Activated naive CD4-positive, alpha-beta T cell treated with anti-CD3 and anti-CD28 coated beads for 36 hours (primary cell): ENCODE measurements at places on chromosomes 6 and 20. TPM values are rescaled to one million over a fixed set of nuclear protein-coding genes. Genes with fewer than 3 reads are reported as not detected.

DNA sequence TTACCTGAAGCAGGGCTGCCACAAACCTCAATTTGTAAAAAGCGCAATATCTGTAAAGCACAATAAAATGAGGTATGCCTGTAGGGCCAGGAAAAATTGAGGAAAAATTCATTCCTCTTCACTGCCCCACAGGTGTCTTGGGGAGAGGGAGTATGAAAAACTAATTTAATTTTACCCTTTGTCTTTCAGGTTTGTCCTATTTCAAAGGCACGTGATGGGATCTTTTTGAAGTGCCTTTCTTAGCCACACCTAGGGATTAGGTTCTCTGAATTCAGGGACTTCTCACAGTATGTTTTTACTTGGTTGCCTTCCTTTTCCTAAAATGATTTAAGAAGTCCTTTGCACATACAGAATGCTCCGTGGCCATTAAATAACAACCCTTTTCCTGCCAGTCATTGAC lies 71.9 kb downstream of the NCOA3 start:
- H3K27me3 ChIP-seq: no peaks in the 10 kb centered on the region
- H3K36me3 ChIP-seq: peaks cover 23% of the 10 kb centered on the region
- H3K27ac ChIP-seq: no peak overlapping the region
- peaks cover 69% of the 10 kb centered on the region for H3K4me1 ChIP-seq
- DNase-seq: no peak

DNA sequence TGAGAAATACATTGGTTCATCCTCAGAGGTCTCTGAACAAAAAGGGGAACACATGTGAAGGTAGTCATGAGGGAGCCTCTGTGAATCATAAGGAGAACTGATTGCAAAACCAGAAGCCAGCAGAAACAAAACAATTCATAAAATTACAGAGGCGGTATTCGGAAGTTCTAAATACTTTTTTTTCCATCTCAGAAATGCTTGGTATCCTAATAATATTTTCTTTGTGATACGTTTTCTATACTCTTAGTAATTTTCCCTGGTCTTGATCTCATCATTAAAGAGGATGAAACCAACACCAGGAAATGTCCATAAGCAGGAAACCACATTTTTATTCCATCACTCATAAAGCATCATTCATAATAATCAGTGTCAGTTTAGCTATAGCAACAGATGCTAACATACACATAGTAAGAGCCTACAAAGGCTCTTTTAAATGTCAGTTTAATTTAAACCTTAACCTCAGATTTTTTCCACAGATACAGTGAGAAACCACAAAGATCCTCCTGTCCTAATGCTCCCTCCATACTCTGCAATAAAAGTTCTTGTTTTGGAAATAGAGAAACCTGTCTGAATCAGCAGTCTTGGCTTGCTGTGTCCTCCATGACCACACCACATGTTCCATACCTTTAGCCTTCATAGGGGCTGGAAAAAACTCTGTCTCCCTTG lies 29.2 kb downstream of the SGK1 start:
- no peak for DNase-seq
- peaks cover 2% of the 10 kb centered on the region for H3K36me3 ChIP-seq
- H3K4me1 ChIP-seq: peaks cover 28% of the 10 kb centered on the region
- H3K4me3 ChIP-seq: peak overlapping the region; percentile 45
- peak overlapping the region; percentile 90 for H3K27ac ChIP-seq
- no peaks in the 10 kb centered on the region for H3K27me3 ChIP-seq

- H3K4me1 ChIP-seq: no peaks in the 10 kb centered on the region
- H3K36me3 ChIP-seq: no peaks in the 10 kb centered on the region
- H3K4me3 ChIP-seq: no peak overlapping the region
- H3K27me3 ChIP-seq: peaks cover 7% of the 10 kb centered on the region
- DNase-seq: no peak
- no peak overlapping the region for H3K27ac ChIP-seq
These were observed 371.0 kb upstream of the CHD6 start for GRCh38 chr20:41989039-41989679.

DNA sequence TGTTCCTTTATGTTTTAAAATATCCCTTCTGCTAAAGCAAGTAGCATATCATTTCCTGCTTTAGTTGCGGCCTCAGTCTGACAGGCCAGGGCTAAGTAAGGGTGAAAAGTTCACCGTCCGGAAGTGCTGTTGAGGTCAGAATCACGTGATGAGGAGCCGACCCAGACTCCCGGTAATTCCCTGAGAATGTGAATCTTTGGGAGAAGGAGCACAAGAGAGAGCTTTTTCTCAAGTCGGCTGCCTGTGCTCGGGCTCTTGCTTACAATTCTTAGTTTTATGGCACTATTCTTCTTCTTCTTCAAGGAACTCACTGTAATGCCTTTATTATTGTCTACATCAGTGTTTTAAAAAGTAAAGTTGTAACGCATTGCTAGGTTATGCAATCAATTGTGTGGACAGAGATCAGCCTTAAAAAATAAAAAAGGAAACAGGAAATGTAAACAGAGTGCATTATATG lies 309.3 kb downstream of the PRL start:
- H3K36me3 ChIP-seq: no peaks in the 10 kb centered on the region
- H3K4me3 ChIP-seq: peak overlapping the region; percentile 34
- no peak overlapping the region for H3K27ac ChIP-seq
- H3K27me3 ChIP-seq: peaks cover 4% of the 10 kb centered on the region

HBS1L gene
- total RNA-seq: 150 TPM

- no peaks in the 10 kb centered on the region for H3K36me3 ChIP-seq
- H3K27ac ChIP-seq: no peak overlapping the region
- no peak overlapping the region for H3K4me3 ChIP-seq
- DNase-seq: no peak
- H3K27me3 ChIP-seq: no peaks in the 10 kb centered on the region
These were observed 414.9 kb downstream of the KIF16B start for GRCh38 chr20:16158090-16158975.

- no peaks in the 10 kb centered on the region for H3K36me3 ChIP-seq
- no peak overlapping the region for H3K27ac ChIP-seq
- peaks cover 7% of the 10 kb centered on the region for H3K27me3 ChIP-seq
- no peak for DNase-seq
- no peak overlapping the region for H3K4me3 ChIP-seq
These were observed 17.3 kb upstream of the THBD start for GRCh38 chr20:23066772-23067171.

ITCH gene
- 35.3 TPM for total RNA-seq

KCNK16 gene
- not detected for total RNA-seq

NDRG3 gene
- total RNA-seq: 28.2 TPM

ARFGAP1 gene
- 82.4 TPM for total RNA-seq

- no peak for DNase-seq
- H3K36me3 ChIP-seq: peaks cover 1% of the 10 kb centered on the region
- H3K27ac ChIP-seq: no peak overlapping the region
- H3K4me3 ChIP-seq: no peak overlapping the region
- H3K4me1 ChIP-seq: peaks cover 34% of the 10 kb centered on the region
These were observed 1.4 kb downstream of the TUBB2B start for GRCh38 chr6:3226042-3226441.

- H3K4me3 ChIP-seq: no peak overlapping the region
- H3K27ac ChIP-seq: no peak overlapping the region
- no peaks in the 10 kb centered on the region for H3K4me1 ChIP-seq
- no peak for DNase-seq
- no peaks in the 10 kb centered on the region for H3K36me3 ChIP-seq
- peaks cover 2% of the 10 kb centered on the region for H3K27me3 ChIP-seq
These were observed 74.9 kb downstream of the ANKEF1 start for GRCh38 chr20:10109641-10110040.

GRCh38 chr20:59933296-59933848 lies at the start of gene SYCP2:
SYCP2 (minus strand) TSS chr20:59933637; CDS start chr20:59922413, 11,224 bp downstream.
- H3K4me3 ChIP-seq: peak within 1 kb of the TSS; percentile 68
- DNase-seq: peak; percentile 42
- H3K27me3 ChIP-seq: peaks cover 2% of the 10 kb centered on the region
- no peak within 1 kb of the TSS for H3K27ac ChIP-seq
- peaks cover 4% of the 10 kb centered on the region for H3K36me3 ChIP-seq

DNA sequence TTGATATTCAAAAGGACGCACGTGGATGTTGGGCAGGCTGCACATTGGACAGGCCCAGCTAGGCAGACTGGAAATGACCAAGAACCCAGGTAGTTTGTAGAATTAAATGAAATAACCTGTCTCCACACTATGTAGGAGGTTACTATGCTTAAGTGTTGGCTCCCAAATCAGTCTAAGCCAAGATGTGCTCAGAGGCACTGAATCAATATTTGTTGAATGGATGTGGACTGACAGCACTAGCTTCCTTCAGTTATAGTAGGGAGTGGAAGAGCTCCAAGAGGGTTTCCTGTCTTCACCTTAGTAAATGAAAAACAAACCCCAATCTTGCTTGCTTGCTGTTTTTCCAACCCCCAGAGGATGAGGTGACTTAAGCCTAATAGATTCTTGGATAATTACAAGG lies 180.5 kb downstream of the JARID2 start:
- no peak overlapping the region for H3K4me3 ChIP-seq
- peaks cover 70% of the 10 kb centered on the region for H3K4me1 ChIP-seq
- no peak overlapping the region for H3K27ac ChIP-seq
- peaks cover 16% of the 10 kb centered on the region for H3K36me3 ChIP-seq

F13A1 gene
- total RNA-seq: not detected

- no peak overlapping the region for H3K27ac ChIP-seq
- H3K4me3 ChIP-seq: no peak overlapping the region
- no peaks in the 10 kb centered on the region for H3K36me3 ChIP-seq
- peaks cover 37% of the 10 kb centered on the region for H3K27me3 ChIP-seq
These were observed 42.8 kb downstream of the HLA-DPB1 start for GRCh38 chr6:33118525-33119123.

DNA sequence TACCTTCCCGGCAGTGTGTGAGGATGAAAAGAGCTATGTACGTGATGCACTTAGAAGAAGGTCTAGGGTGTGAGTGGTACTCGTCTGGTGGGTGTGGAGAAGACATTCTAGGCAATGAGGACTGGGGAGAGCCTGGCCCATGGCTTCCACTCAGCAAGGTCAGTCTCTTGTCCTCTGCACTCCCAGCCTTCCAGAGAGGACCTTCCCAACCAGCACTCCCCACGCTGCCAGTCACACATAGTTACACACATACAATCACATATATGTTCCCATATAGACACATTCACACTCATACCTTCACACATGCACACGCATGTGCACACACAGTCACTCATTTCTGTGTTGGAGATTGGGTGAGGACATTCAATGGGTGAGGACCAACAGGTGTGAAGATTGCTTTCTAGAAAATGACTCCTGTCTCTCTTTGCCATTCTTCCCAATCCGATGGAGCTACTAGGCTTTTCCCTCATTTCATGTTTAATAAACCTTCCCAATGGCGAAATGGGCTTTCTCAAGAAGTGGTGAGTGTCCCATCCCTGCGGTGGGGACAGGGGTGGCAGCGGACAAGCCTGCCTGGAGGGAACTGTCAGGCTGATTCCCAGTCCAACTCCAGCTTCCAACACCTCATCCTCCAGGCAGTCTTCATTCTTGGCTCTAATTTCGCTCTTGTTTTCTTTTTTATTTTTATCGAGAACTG lies 30.4 kb downstream of the SRSF3 start:
- peaks cover 14% of the 10 kb centered on the region for H3K4me1 ChIP-seq
- no peak overlapping the region for H3K27ac ChIP-seq
- DNase-seq: no peak
- no peaks in the 10 kb centered on the region for H3K27me3 ChIP-seq

DNA sequence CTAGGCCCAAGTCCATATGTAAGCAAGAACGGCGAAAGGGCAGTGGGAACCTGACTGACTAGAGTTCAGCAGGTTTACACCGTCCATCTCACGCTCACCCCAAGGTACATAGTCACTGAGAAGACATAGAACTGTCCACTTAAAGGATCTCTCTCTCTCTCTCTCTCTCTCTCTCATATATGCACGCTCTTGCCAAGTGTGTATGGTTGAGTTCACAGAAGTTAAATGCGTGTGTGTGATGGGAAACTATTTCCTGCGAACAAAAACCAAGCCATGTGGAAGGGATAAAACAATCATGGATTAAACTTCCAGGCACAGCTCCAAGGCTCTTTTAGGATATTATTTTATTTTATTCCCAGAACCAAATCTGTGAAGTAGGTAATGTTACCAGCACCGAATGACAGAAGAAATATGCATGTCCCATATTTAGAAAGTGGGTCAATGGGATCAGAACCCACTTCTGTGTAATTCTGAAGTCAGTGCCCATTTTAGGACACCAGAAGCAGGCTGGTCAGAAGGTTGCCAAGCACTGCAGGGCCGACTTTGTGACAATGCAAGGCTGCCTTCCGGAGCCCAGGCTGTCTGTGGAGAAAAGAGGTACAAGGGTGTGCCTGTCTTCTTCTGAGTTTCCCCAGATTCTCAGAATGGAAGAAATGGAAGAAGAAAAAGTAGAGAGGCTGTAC lies 49.2 kb upstream of the MAP7 start:
- peaks cover 9% of the 10 kb centered on the region for H3K36me3 ChIP-seq
- H3K4me1 ChIP-seq: peaks cover 4% of the 10 kb centered on the region
- no peak for DNase-seq
- no peak overlapping the region for H3K4me3 ChIP-seq
- H3K27me3 ChIP-seq: no peaks in the 10 kb centered on the region

GRCh38 chr20:46022411-46023147 lies 6.4 kb upstream of the SLC12A5 start:
- H3K36me3 ChIP-seq: no peaks in the 10 kb centered on the region
- H3K4me1 ChIP-seq: peaks cover 8% of the 10 kb centered on the region
- H3K27ac ChIP-seq: no peak overlapping the region
- H3K27me3 ChIP-seq: peaks cover 32% of the 10 kb centered on the region

PPP2R5D gene
- 54.4 TPM for total RNA-seq

DNA sequence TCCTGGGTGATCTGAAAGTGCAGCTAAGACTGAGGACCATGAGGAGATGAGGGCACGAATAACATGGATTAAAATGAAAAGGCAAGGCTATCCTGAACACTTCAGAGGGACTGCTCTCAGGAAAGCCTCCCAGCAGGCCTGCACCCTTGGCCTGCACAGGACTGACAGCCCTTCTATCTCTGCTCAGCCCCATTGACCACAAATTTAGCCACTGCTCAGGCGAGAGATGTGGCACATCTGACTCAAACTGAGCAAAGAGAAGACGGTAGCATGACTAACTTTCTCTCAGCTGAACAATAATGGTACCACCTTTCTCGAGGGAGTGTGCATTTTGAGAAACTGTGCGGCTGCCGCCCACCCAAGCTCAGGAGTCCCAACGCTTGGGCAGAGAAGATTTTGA lies 257.5 kb downstream of the ADGB start:
- peak; percentile 22 for DNase-seq
- peaks cover 2% of the 10 kb centered on the region for H3K36me3 ChIP-seq
- no peak overlapping the region for H3K27ac ChIP-seq
- H3K4me1 ChIP-seq: peaks cover 32% of the 10 kb centered on the region
- H3K27me3 ChIP-seq: peaks cover 2% of the 10 kb centered on the region
- H3K4me3 ChIP-seq: no peak overlapping the region

GRCh38 chr20:24895898-24896658 lies 53.0 kb upstream of the CST7 start:
- no peaks in the 10 kb centered on the region for H3K4me1 ChIP-seq
- H3K4me3 ChIP-seq: no peak overlapping the region
- H3K27ac ChIP-seq: no peak overlapping the region

- no peaks in the 10 kb centered on the region for H3K36me3 ChIP-seq
- no peak for DNase-seq
- no peak overlapping the region for H3K27ac ChIP-seq
- H3K4me1 ChIP-seq: peaks cover 2% of the 10 kb centered on the region
- H3K27me3 ChIP-seq: peaks cover 10% of the 10 kb centered on the region
These were observed 37.9 kb downstream of the SYNDIG1 start for GRCh38 chr20:24507182-24507853.

GPR63 gene
- total RNA-seq: 0.81 TPM

- no peak overlapping the region for H3K27ac ChIP-seq
- H3K27me3 ChIP-seq: peaks cover 11% of the 10 kb centered on the region
- no peak overlapping the region for H3K4me3 ChIP-seq
- peaks cover 7% of the 10 kb centered on the region for H3K4me1 ChIP-seq
- no peaks in the 10 kb centered on the region for H3K36me3 ChIP-seq
These were observed 117.4 kb downstream of the VEGFA start for GRCh38 chr6:43887340-43887858.

- H3K27me3 ChIP-seq: peaks cover 11% of the 10 kb centered on the region
- no peaks in the 10 kb centered on the region for H3K36me3 ChIP-seq
- no peak overlapping the region for H3K27ac ChIP-seq
- no peak overlapping the region for H3K4me3 ChIP-seq
- no peak for DNase-seq
- H3K4me1 ChIP-seq: no peaks in the 10 kb centered on the region
These were observed 12.7 kb upstream of the JAG1 start for GRCh38 chr20:10686356-10687133.
